ENCODE measurements at places on chromosomes 11 and 22. TPM values are rescaled to one million over a fixed set of nuclear protein-coding genes. Genes with fewer than 3 reads are reported as not detected.
A peak's percentile ranks its signal among the peaks of the same experiment; 100 is the strongest.

Gene MMP12
- not detected for polyA plus RNA-seq

GRCh38 chr22:25742918-25743708 is 1.1 kb downstream of the MYO18B start:
- H3K27ac ChIP-seq: peak overlapping the region; percentile 98
- no peaks in the 10 kb centered on the region for H3K36me3 ChIP-seq
- H3K27me3 ChIP-seq: no peaks in the 10 kb centered on the region
- no peak for DNase-seq
- peaks cover 27% of the 10 kb centered on the region for H3K4me1 ChIP-seq
- H3K4me3 ChIP-seq: peak overlapping the region; percentile 78

DNA sequence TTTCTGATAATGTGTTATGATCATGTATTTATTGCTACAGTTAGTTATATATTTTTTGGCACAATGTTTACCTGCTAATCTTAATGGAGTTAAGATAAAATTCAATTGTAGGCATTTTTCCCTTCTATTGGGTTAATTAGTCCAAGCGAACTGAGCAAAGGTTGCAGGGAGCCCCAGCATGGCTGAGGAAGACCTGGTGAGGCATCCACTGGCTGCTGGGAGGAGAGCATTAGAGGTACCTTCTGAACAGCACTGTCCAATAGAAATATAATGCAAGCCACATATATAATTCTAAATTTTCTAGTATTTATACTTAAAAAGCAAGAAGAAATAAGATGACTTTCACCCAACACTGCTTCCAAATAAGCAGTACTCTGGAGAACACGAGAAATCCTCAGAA is 689 bp upstream of the TMEM126A start:
- H3K27me3 ChIP-seq: no peaks in the 10 kb centered on the region
- H3K36me3 ChIP-seq: no peaks in the 10 kb centered on the region
- peaks cover 33% of the 10 kb centered on the region for H3K4me1 ChIP-seq

- H3K27ac ChIP-seq: no peak overlapping the region
- no peak for DNase-seq
- no peaks in the 10 kb centered on the region for H3K4me1 ChIP-seq
- no peak overlapping the region for H3K4me3 ChIP-seq
- no peaks in the 10 kb centered on the region for H3K36me3 ChIP-seq
Observed at GRCh38 chr11:124193221-124194010, 10.3 kb downstream of the OR10D3 start.

Gene SIPA1
- 7.9 TPM for polyA plus RNA-seq

GRCh38 chr11:118058311-118059245 is 18.3 kb upstream of the TMPRSS4 start:
- no peaks in the 10 kb centered on the region for H3K36me3 ChIP-seq
- no peak overlapping the region for H3K27ac ChIP-seq
- no peak overlapping the region for H3K4me3 ChIP-seq
- H3K27me3 ChIP-seq: no peaks in the 10 kb centered on the region
- peaks cover 15% of the 10 kb centered on the region for H3K4me1 ChIP-seq

DNA sequence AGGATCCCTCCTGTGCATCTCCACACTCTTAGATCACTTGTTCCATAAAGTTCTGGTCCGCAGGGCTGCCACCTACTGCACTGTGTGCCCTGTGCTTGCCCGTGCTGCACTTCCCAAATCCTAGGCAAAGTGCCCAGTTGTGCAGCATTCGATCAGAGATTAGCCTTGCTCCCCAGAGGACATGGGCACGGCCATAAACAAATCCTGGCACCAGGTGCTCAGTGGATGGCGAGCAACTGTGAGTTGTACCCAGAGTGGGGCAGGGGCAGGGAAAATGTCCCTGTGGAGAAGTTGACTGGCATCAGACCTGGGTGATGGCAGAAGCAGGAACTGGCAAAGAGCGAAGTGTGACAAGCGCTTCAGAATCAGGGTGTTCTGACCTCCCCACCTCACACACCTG is 4.7 kb downstream of the FADS2 start:
- DNase-seq: no peak
- no peaks in the 10 kb centered on the region for H3K36me3 ChIP-seq
- H3K4me3 ChIP-seq: no peak overlapping the region
- peaks cover 19% of the 10 kb centered on the region for H3K27me3 ChIP-seq
- H3K4me1 ChIP-seq: peaks cover 12% of the 10 kb centered on the region

Gene TLCD5
- polyA plus RNA-seq: 0.48 TPM

Gene MAPK8IP1
- polyA plus RNA-seq: 0.53 TPM

DNA sequence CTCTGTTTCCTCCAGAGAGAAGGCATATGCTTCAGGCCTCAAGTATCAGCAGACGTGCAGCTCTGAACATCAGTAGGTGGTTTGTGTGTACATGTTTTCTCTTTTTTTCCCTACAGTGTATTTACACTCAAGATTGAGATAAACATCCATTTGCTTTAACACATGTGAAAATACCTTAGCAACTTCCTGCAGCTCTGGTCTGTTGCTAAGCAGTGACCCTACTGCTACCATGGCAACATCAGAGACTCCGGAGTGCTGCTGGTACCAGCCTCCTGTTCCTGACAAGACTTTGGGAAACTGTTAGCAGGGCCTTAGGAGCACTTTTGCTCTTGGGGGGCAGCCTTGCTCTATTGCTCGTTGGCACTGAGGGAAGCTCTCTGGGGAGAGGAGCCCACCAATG is 221.2 kb upstream of the PLET1 start:
- H3K36me3 ChIP-seq: no peaks in the 10 kb centered on the region
- no peak for DNase-seq
- no peaks in the 10 kb centered on the region for H3K4me1 ChIP-seq
- no peak overlapping the region for H3K27ac ChIP-seq
- H3K27me3 ChIP-seq: no peaks in the 10 kb centered on the region
- no peak overlapping the region for H3K4me3 ChIP-seq

Gene KCNJ11
- polyA plus RNA-seq: 87.5 TPM

Gene GRM5
- under 0.01 TPM for polyA plus RNA-seq

Data from psoas muscle (tissue), 8 donors.